ENCODE measurements at places on chromosomes 3 and 15. TPM values are rescaled to one million over a fixed set of nuclear protein-coding genes. Genes with fewer than 3 reads are reported as not detected.
A peak's percentile ranks its signal among the peaks of the same experiment; 100 is the strongest.

DNA sequence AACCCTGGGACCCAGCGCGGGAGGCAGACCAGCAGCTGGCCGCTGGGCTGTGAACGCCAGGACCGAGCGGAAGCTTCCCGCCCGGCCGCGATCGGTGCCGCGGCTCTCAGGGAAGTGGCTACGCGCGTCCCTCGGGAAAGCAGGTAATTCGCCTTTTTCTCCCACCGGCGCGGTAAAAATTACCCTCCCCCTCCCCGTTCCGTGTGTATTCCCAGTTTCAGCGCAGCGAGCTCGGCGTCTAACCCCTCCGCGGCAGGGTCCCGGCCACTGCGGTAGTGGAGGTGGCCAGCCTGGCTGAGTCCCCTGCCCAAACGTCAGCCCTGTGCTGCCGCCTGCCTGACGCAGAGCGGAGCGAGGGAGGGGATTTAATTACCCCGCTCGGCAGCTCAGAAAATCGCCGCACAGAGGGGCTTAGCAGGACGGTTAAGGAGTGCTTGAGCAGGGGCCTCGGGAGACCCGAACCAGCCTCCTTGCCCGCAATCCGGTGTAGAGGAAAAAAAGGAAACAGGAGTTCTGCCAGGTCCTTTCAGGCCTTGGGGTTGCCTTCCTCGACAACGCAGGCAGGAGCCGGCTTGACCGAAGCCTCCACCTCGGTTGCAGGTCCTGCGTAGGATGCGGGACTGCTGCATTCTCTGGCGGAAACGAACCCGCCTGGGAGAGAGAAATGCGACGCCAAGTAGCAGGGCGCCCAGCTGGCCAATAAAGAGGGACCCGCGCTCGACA lies 2.9 kb downstream of the GATA2 start:
- H3K36me3 ChIP-seq, result no peaks in the 10 kb centered on the region
- no peak overlapping the region for H3K4me3 ChIP-seq
- H3K27ac ChIP-seq, result no peak overlapping the region
- peaks cover 97% of the 10 kb centered on the region for H3K27me3 ChIP-seq
- DNase-seq, result no peak

DNA sequence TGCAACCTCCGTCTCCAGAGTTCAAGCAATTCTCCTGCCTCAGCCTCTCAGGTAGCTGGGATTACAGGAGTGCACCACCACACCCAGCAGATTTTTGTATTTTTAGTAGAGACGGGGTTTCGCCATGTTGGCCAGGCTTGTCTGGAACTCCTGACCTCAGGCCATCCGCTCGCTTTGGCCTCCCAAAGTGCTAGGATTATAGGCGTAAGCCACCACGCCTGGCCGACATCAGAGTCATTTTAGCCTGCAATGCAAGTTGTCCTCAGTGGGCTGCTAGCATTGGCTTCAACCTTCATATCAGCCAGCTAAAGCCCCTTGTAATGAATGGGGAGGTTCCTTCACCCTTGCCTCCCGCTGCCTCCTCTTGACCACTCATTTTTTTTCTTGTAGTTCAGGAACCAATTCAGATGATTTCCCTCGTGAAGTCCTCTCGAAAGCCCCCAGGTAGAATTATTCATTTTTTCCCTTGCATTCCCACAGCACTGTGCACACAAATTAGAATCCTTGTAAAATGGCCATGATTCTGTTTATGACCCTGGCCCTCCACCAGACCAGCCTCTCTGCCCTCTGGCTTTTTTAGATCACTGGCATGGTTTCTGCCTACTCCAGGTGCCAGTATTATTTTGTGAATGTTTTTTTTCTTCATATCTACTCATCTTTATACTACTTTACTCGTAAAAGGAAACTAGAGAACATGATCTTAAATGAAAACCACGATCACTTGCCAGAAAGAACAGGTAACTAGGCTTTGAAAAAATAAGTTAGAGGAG lies 29.1 kb downstream of the FLNB start:
- DNase-seq, result no peak
- H3K36me3 ChIP-seq, result no peaks in the 10 kb centered on the region
- no peak overlapping the region for H3K27ac ChIP-seq
- no peaks in the 10 kb centered on the region for H3K27me3 ChIP-seq
- peaks cover 80% of the 10 kb centered on the region for H3K4me1 ChIP-seq

The SERPINI2 gene
- total RNA-seq, result 0.19 TPM

DNA sequence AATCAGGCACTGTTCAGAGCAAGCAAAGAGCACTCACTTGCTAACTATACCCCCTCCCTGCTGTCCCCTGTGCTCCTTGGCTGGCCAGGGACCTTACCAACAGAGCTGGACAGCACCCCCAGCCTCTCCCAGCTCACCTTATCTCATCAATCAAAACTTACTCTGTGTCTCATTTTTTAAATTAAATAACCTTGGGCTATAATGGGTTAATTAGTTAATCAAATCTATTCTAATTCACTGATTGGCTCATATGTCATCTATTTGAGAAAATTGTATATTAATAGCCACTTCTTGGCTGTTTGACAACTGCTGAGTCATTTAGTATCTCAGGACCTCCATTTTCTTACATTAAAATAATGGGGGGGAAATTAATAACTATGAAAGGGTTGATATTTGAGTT lies 22.9 kb downstream of the IL5RA start:
- no peak for DNase-seq
- no peaks in the 10 kb centered on the region for H3K27me3 ChIP-seq
- H3K36me3 ChIP-seq, result no peaks in the 10 kb centered on the region
- no peaks in the 10 kb centered on the region for H3K4me1 ChIP-seq
- no peak overlapping the region for H3K4me3 ChIP-seq
- H3K27ac ChIP-seq, result no peak overlapping the region

DNA sequence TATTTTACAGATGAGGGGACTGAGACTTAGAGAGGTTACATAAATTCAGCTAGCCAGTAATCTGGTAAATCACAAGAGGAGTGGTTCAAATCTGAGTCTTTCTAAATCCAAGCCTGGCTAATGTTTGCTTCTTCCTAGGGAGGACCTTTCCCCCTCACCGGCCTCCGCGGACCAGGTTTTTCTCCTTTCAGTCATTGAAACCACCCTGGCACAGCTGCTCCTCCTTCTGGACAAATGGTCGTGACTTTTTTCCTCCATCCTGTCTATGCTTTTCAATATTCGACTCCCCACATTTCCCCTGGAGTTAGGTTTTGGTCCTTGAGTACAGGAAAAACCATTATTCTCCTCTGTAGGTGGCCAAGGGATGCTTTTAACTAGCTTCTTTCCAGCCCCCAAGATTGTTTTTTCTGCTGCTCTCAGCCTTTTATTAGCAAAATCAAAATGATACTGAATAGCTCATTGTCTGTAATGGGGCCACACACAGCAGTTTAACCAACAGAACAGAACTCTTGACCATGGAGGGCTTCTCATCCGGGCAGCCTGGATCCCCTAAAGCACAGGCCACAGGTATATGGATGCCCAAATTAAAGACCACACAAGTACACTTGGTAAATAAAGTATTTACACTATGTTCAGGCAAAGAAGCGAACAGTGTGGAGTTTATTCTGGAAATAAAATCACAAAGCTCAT lies 85.9 kb upstream of the KLHL25 start:
- no peaks in the 10 kb centered on the region for H3K4me1 ChIP-seq
- H3K27me3 ChIP-seq, result peaks cover 2% of the 10 kb centered on the region
- no peaks in the 10 kb centered on the region for H3K36me3 ChIP-seq
- H3K27ac ChIP-seq, result no peak overlapping the region
- no peak overlapping the region for H3K4me3 ChIP-seq
- no peak for DNase-seq

DNA sequence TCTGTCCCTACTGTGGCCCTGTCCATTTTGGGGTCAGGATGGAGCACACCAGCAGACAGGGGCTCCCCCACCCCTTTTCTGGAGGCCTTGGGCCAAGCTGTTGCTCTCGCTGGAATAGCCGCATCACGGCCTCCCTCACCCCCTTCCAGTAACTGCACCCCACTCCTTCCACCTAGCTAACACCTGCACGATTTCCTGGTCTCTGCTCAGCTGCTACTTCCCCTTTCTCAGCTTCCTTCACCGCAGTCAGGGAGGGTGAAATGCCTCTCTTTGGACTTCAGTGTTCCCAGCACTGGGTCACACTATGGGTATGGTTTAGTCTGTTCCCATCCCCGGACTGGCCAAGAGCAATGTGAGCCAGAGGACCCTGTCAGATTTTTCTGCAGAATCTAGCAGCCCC lies 400.2 kb downstream of the MCTP2 start:
- H3K4me3 ChIP-seq, result no peak overlapping the region
- no peaks in the 10 kb centered on the region for H3K4me1 ChIP-seq
- no peaks in the 10 kb centered on the region for H3K36me3 ChIP-seq
- no peak for DNase-seq

The MRPL46 gene
- 31.7 TPM for total RNA-seq

- H3K4me3 ChIP-seq, result no peak overlapping the region
- H3K4me1 ChIP-seq, result no peaks in the 10 kb centered on the region
- peaks cover 12% of the 10 kb centered on the region for H3K27me3 ChIP-seq
- no peak for DNase-seq
- no peaks in the 10 kb centered on the region for H3K36me3 ChIP-seq
- no peak overlapping the region for H3K27ac ChIP-seq
Measured at GRCh38 chr15:29283381-29283780, 13.8 kb upstream of the NSMCE3 start.

The ALDH1L1 gene
- 0.85 TPM for total RNA-seq

- no peaks in the 10 kb centered on the region for H3K27me3 ChIP-seq
- no peak for DNase-seq
- no peak overlapping the region for H3K27ac ChIP-seq
- no peak overlapping the region for H3K4me3 ChIP-seq
Measured at GRCh38 chr3:134251731-134252391, 1.2 kb upstream of the RYK start.

GRCh38 chr3:145864336-145864735 lies 296.6 kb downstream of the PLOD2 start:
- no peak for DNase-seq
- no peak overlapping the region for H3K27ac ChIP-seq
- H3K4me3 ChIP-seq, result no peak overlapping the region
- H3K4me1 ChIP-seq, result no peaks in the 10 kb centered on the region
- no peaks in the 10 kb centered on the region for H3K27me3 ChIP-seq
- no peaks in the 10 kb centered on the region for H3K36me3 ChIP-seq

- no peaks in the 10 kb centered on the region for H3K27me3 ChIP-seq
- DNase-seq, result peak; percentile 4
- H3K36me3 ChIP-seq, result no peaks in the 10 kb centered on the region
- H3K4me3 ChIP-seq, result no peak overlapping the region
Measured at GRCh38 chr3:87225659-87226058, 1.4 kb upstream of the CHMP2B start.

- no peaks in the 10 kb centered on the region for H3K36me3 ChIP-seq
- no peaks in the 10 kb centered on the region for H3K4me1 ChIP-seq
- H3K4me3 ChIP-seq, result no peak overlapping the region
- H3K27me3 ChIP-seq, result no peaks in the 10 kb centered on the region
- DNase-seq, result no peak
Measured at GRCh38 chr15:62788224-62788623, 254.3 kb upstream of the TPM1 start.

- no peak overlapping the region for H3K4me3 ChIP-seq
- no peaks in the 10 kb centered on the region for H3K4me1 ChIP-seq
- H3K27me3 ChIP-seq, result no peaks in the 10 kb centered on the region
- no peak for DNase-seq
Measured at GRCh38 chr3:19886404-19886803, 47.6 kb downstream of the EFHB start.

GRCh38 chr15:40340038-40340739 lies 550 bp downstream of the CCDC9B start:
- no peaks in the 10 kb centered on the region for H3K36me3 ChIP-seq
- H3K27me3 ChIP-seq, result no peaks in the 10 kb centered on the region
- no peak for DNase-seq
- peak overlapping the region; percentile 59 for H3K27ac ChIP-seq
- H3K4me1 ChIP-seq, result peaks cover 4% of the 10 kb centered on the region
- no peak overlapping the region for H3K4me3 ChIP-seq
